ENCODE measurements at places on chromosomes 5 and 9. TPM values are rescaled to one million over a fixed set of nuclear protein-coding genes. Genes with fewer than 3 reads are reported as not detected.

The CARTPT gene
- not detected for polyA plus RNA-seq

DNA sequence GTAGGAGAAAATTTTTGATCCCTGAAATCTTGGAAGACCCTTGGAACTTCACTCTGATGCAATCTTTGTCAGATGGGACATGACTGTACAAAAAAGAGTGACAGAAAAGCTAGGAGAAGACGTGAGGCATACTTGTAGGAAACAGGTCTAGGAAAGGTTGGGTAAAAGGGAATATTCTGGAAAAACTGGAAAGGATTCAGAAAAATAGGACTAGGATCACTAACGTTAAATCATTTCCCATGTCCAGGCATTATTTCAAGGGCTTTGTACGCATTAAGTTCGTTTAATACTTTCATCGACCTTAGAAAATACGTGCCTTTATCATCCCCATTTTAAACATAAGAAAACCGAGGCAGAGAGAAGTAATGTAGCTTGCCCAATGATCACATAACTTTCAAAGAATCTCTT lies 2.9 kb downstream of the ALDH1A1 start:
- no peak for DNase-seq
- peaks cover 5% of the 10 kb centered on the region for H3K4me1 ChIP-seq
- no peaks in the 10 kb centered on the region for H3K27me3 ChIP-seq
- H3K36me3 ChIP-seq, result no peaks in the 10 kb centered on the region

DNA sequence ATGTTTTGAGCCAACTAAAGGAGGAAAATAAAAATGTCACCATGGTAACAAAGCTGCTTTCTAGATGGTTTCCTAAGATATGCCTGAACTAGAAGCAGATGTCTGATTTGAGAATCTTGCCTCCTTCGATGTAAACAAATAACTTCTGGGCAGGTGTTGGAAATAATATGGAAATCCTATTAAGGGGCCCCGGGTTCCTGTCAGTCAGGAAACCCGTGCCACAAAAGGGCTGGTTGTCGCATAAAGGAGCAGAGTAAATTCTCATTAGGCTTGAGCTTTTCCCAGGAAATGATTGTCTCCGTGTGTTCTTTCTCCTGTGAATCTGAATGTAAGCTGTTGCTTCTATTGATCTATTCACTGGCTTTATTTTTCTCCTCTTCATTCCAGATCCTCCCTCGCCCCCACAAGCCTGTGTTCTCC lies 90.8 kb downstream of the TLE4 start:
- H3K36me3 ChIP-seq, result no peaks in the 10 kb centered on the region
- peak overlapping the region; percentile 92 for H3K27ac ChIP-seq
- H3K4me3 ChIP-seq, result peak overlapping the region; percentile 11
- no peaks in the 10 kb centered on the region for H3K27me3 ChIP-seq

DNA sequence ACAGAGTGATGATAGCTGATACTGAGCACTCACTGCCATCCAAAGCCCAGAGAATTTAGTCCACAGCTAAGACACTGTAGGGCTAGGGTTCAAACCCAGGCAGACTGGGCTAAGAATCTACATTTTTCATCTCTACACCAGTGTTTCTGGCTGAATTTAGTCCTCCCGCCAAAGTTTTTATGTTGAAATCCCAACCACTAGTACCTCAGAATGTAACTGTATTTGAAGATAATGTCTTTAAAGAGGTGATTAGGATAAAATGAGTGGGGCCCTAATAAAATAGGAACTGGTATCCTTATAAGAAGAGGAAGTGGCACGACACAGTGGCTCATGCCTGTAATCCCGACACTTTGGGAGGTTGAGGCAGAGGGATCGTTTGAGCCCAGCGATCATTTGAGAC lies 4.3 kb downstream of the GNA14 start:
- no peaks in the 10 kb centered on the region for H3K36me3 ChIP-seq
- H3K4me1 ChIP-seq, result peaks cover 18% of the 10 kb centered on the region
- no peak overlapping the region for H3K27ac ChIP-seq
- no peak for DNase-seq
- H3K27me3 ChIP-seq, result peaks cover 38% of the 10 kb centered on the region

The GRXCR2 gene
- polyA plus RNA-seq, result not detected

DNA sequence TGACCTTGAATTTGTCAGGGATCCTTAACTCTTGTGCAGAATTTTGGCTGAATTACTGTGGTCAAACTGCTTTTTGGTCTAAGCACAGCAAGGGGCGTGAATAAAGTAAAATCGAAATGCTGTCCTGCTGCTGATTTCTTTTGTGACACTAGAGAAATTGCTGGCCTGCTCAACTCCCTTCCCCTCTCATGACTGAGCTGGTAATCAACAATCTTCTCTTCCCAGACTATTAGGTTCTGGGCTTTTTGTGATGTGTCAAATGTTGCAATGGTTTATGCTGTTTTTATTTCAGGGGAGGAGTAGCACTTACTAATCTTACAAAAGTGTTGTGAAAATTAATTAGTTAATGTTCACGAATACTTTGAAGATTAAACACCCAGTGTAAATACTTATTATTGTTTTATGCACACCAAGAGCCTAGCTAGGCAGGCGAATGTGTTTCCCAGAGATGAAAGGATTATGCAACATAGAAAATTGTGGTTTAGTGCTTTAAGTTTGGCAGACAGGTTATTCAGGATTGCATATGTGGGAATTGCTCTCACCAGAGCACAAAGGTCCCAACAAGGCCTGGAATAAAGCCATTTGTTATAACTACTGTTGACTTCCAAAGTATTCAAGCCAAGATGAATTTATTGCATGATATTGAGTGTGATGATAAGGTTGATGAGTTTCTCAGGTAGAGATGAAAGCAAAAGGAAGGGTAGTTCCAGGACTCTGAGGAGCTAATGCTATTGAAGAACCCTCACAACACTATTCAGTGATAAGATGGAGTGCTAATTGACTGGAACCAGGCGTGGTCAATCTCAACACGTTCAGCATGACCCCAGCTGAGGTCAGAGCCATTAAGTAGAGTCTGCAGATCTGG lies 280.7 kb upstream of the ZNF608 start:
- no peaks in the 10 kb centered on the region for H3K36me3 ChIP-seq
- DNase-seq, result no peak
- peak overlapping the region; percentile 20 for H3K27ac ChIP-seq
- peaks cover 6% of the 10 kb centered on the region for H3K4me1 ChIP-seq
- H3K27me3 ChIP-seq, result no peaks in the 10 kb centered on the region
- no peak overlapping the region for H3K4me3 ChIP-seq

The GLE1 gene
- polyA plus RNA-seq, result 7.3 TPM

The PCDHGB1 gene
- 0.74 TPM for polyA plus RNA-seq

DNA sequence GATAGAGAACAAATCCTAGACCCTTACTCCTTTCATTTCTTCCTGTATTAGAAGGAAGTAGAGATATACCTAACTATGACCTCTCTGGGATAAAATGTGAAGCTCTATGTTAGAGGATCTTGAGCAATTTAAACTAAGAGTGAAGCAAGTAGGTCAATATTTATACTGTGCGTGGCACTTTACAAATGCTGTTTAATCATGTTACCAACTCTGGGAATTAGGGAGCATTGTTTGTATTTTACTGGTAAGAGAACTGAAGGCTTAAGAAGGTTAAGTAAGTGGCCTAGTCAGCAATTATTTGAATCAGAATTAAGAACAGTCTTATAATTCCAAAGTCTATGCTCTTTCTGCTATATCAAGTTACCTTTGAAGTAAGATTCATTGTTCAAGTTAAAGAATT lies 12.0 kb downstream of the TNC start:
- H3K27ac ChIP-seq, result no peak overlapping the region
- no peaks in the 10 kb centered on the region for H3K4me1 ChIP-seq
- H3K36me3 ChIP-seq, result no peaks in the 10 kb centered on the region
